Vagina (tissue), 2 donors: ENCODE measurements at places on chromosomes 4 and X. TPM values are rescaled to one million over a fixed set of nuclear protein-coding genes. Genes with fewer than 3 reads are reported as not detected.

- no peak overlapping the region for H3K4me3 ChIP-seq
- H3K4me1 ChIP-seq, result peaks cover 56% of the 10 kb centered on the region
These were observed 18.1 kb downstream of the FNIP2 start for GRCh38 chr4:158786955-158787354.

The ADAM29 gene
- not detected for total RNA-seq

The SLITRK2 gene
- total RNA-seq, result 0.49 TPM

The OGT gene
- 173 TPM for total RNA-seq

The CWH43 gene
- total RNA-seq, result 11.3 TPM

DNA sequence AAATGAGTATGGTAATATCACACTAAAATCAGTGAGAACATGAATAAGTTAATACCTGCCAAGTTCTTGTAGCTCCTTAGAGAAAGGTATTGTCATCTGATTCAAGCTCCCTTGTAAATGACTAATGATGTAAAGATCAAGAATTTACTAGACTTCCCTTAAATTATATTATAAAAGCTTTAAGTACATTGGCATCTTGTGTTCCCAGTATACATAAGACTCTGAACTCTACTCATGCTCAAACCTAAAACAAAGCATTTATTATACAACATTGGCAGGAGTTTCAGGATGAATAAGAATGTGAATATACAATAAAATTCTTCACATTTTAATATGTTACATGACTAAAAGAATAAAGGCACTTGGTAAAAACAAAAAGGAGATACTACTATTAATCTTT, 126.8 kb upstream of the UNC5C start:
- H3K27ac ChIP-seq, result no peak overlapping the region
- no peak for DNase-seq
- no peaks in the 10 kb centered on the region for H3K36me3 ChIP-seq
- no peak overlapping the region for H3K4me3 ChIP-seq
- no peaks in the 10 kb centered on the region for H3K27me3 ChIP-seq

DNA sequence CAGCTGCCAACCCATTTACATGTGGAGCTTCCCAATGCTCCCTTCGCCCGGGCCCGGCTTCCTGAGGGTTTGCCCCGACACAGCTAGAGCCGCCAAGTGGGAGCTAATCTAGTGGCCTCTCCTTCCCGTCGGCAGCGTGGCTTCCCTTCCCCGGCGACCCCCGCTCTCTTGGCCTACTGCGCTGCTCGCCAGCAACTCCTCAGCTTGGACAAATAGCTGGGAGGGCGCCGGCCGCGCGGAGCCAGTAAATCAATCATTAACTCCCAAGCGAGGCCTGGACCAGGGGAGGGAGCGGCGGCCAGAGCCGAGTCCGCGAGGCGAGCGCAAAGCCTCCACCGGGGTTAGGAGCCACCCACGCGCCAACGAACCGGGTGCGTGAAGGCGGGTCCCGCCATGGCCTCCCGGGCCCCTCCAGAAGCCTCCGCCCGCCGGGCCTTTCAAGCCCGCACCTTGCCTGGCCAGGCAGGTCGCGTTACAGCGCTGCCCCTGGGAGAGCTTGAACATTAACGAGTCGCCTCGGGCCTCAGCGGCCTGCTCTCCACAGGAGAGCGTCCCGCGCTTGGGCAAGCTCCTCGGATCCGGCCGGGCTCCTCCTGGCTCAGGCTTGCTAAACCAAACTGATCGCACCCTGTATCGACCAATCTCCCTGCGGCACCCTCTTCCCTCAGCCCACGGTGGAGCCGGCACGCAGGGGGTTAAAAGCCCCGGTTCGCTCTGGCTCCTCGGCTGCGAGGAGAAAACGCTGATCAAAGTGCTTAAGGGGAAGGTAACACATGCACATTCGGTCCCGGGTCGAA, 10.6 kb upstream of the BCOR start:
- no peaks in the 10 kb centered on the region for H3K36me3 ChIP-seq
- no peak for DNase-seq
- peaks cover 35% of the 10 kb centered on the region for H3K4me1 ChIP-seq
- peak overlapping the region; percentile 71 for H3K27ac ChIP-seq
- no peaks in the 10 kb centered on the region for H3K27me3 ChIP-seq

The PDLIM3 gene
- total RNA-seq, result 148 TPM

DNA sequence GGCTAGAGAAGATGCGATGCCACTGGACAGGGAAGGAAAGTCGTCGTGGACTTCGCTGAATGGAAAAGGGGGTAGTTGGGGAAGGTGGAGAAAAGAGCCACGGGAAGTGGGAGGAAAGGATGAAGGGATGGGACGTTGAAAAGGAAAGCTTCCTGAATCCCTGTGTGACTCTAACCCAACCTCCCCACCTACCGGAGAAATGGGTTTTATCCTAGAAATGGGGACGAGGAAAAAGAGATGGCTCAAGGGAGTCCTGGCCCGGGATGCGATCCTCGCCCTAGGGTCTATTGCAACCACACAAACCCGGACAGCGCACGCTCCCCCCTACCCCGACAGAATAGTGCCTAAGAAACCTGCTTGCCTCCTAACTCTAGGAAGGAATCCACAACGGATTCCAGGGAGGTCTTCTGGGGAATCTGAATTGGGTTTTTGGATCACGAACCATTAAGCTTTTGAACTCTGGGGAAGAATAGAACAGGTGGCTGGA, 738 bp upstream of the TSPAN5 start:
- DNase-seq, result no peak
- peaks cover 44% of the 10 kb centered on the region for H3K4me1 ChIP-seq
- H3K36me3 ChIP-seq, result no peaks in the 10 kb centered on the region
- H3K27me3 ChIP-seq, result no peaks in the 10 kb centered on the region

GRCh38 chr4:185283723-185284122, 74.3 kb downstream of the SNX25 start:
- no peaks in the 10 kb centered on the region for H3K36me3 ChIP-seq
- no peak for DNase-seq
- no peaks in the 10 kb centered on the region for H3K4me1 ChIP-seq
- H3K27me3 ChIP-seq, result no peaks in the 10 kb centered on the region

DNA sequence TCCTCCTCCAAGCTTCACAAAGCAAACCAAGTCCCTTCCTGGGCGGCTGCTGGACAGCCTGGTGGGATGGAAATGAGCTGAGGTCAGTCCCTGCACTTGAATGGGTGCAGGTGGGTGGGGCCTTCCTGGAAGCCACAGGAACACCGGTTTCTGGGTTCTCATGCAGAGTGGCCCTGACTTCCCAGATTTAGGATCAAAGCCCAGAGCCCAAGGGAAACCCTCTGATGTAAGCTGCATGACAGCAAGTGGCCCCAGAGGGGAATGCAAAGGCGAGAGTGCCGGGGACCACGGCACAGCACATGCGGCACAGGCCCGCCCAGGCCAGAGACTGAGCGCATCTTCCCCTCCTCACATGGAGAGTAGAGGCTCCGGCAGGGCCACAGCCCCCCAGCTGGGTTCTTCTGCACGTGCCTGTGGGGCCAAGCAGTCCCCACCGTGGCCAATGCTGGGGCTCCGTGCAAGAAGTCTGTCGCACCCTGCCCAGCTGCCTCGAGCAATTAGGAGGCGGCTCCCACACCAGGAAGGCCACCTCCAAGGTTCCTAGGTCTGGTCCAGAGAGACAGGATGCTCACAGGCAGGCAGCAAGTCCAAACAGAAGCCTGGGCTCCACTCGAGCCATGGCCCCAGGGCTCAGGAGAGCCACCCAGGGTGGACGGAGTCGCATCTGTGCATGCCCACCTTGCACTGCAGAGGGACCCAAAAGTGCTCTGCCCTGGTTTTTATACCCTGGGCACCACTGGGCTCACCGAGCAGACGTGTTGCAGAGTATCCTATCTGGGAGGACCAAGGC, 83.0 kb downstream of the HTRA3 start:
- peak overlapping the region; percentile 61 for H3K27ac ChIP-seq
- no peaks in the 10 kb centered on the region for H3K36me3 ChIP-seq
- H3K4me1 ChIP-seq, result peaks cover 19% of the 10 kb centered on the region
- no peak overlapping the region for H3K4me3 ChIP-seq

The IGBP1 gene
- total RNA-seq, result 43.2 TPM

- no peak overlapping the region for H3K27ac ChIP-seq
- H3K4me3 ChIP-seq, result no peak overlapping the region
- no peaks in the 10 kb centered on the region for H3K36me3 ChIP-seq
These were observed 41.6 kb downstream of the AR start for GRCh38 chrX:67585401-67585800.

DNA sequence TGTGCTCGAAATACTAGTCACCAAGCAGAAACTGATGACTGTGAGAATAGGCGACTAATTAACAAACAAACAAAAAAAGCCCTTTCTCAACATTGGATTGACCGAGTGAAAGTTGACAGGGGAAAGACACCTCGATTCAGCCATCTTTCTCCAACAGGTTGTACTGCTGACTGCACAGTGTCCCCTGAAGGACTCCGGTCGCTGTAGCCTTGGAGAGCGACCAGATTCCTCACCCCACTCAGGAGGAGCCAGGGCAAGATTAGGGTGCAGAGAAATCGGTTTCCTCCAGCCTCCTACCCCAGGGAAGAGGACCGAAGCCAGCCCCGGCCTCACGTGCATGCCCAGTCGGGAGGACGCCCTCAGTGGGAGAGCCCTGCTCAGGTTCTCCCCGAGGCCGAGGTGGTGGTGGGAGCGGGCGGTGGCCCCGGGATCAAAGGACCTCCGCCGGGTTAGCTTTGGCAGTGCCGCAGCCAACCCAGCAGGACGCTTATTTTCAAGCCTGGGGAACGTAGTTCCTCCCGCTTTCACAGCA, 1.1 kb upstream of the RAP1GDS1 start:
- H3K36me3 ChIP-seq, result no peaks in the 10 kb centered on the region
- H3K27me3 ChIP-seq, result no peaks in the 10 kb centered on the region
- H3K4me3 ChIP-seq, result peak overlapping the region; percentile 75
- peaks cover 25% of the 10 kb centered on the region for H3K4me1 ChIP-seq

- H3K36me3 ChIP-seq, result no peaks in the 10 kb centered on the region
- no peaks in the 10 kb centered on the region for H3K27me3 ChIP-seq
- no peaks in the 10 kb centered on the region for H3K4me1 ChIP-seq
- H3K27ac ChIP-seq, result no peak overlapping the region
- DNase-seq, result no peak
These were observed 1620.9 kb downstream of the STIM2 start for GRCh38 chr4:28481565-28481964.

DNA sequence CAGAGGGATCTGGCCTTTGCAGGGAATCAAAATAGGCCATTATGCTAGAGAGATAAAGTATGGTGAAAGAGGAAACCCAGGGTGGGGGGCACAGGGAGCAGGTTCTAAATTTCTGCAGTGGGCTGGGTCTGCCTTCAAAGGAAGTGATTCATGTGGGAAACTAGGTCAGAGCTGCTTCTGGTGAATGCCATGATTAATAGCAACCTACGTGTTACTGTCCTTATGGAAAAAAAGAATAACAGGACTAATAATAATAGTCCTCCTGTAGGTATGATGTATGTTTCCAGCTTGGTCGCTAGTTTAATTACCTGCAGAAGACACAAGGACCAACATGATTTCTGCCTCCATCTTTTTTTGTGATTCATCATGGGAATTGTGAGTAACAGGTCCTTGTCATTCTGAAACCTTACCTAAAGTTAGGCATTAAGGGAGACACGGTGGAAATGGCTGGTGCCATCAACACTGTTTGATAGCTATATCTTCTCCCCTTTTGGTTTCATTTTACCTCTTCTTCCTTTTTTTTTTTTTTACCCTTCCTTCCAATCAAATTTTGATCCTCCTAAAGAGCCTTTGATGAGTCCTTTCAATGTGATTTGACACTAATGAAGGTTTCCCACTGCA, 180.4 kb downstream of the CPEB2 start:
- no peaks in the 10 kb centered on the region for H3K4me1 ChIP-seq
- no peaks in the 10 kb centered on the region for H3K27me3 ChIP-seq
- no peak overlapping the region for H3K27ac ChIP-seq
- H3K4me3 ChIP-seq, result no peak overlapping the region

GRCh38 chr4:168822481-168822880, 187.6 kb downstream of the CBR4 start:
- H3K36me3 ChIP-seq, result no peaks in the 10 kb centered on the region
- H3K27ac ChIP-seq, result no peak overlapping the region
- H3K4me3 ChIP-seq, result no peak overlapping the region
- no peak for DNase-seq
- no peaks in the 10 kb centered on the region for H3K27me3 ChIP-seq

DNA sequence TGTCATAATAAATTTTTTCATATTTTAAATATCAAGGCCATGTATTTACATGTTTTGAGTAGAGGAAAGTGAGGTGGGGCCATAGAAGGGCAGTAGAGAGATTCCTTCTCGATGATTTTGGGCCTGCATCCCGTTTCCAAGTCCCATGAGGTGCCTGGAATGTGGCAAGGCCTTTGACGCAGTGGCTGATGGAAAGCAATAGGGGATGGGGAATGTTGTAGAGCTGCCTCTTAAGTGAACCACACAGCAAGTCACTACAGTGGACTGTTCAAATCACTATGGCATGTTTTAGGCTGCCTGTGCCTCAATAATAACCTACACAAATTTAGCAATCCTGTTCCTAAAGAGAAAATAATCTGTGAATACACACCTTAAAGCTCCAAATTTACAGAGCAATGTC, 48.3 kb downstream of the ANXA5 start:
- no peak for DNase-seq
- no peak overlapping the region for H3K27ac ChIP-seq
- H3K4me1 ChIP-seq, result no peaks in the 10 kb centered on the region
- no peak overlapping the region for H3K4me3 ChIP-seq
- no peaks in the 10 kb centered on the region for H3K36me3 ChIP-seq

DNA sequence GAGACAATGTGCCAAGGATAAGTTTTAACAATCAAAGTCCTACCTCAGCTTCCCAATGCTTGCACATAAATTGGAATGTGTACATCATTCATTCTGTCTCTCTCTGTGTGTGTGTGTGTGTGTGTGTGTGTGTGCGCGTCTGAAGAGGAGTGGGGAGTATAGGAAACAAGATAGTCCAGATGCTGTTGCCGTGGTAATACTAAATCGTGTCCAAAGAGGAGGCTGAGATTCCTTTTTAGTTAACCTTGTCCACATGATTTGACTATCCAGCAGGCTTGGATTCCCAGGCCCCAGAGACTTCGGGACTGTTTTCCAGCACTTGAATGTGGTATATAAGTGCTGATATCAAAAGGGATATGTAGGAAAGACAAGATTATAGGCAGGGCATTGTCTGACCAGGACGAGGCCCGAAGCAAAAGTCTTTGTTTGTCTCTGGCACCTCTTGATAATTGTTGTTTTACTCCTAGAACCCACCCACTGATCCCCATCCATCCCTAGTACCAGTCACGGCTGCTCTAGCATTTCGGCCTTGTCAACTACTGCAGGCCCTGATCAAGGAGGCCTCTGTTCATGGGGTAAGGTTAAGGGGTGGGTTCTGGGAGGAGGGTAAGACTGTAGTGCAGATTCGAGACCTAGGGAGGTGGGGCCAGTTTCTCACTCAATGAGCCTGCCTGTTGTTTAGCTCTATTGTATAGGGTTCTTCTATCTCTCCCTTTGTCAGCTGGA, 3.9 kb downstream of the PLP1 start:
- H3K27me3 ChIP-seq, result no peaks in the 10 kb centered on the region
- no peak overlapping the region for H3K27ac ChIP-seq
- no peak overlapping the region for H3K4me3 ChIP-seq

GRCh38 chrX:14897042-14897441, 23.8 kb downstream of the MOSPD2 start:
- no peak overlapping the region for H3K4me3 ChIP-seq
- no peaks in the 10 kb centered on the region for H3K27me3 ChIP-seq
- no peaks in the 10 kb centered on the region for H3K36me3 ChIP-seq
- H3K27ac ChIP-seq, result no peak overlapping the region
- no peak for DNase-seq

- H3K4me1 ChIP-seq, result no peaks in the 10 kb centered on the region
- no peaks in the 10 kb centered on the region for H3K27me3 ChIP-seq
- H3K27ac ChIP-seq, result peak overlapping the region; percentile 54
- H3K36me3 ChIP-seq, result no peaks in the 10 kb centered on the region
- DNase-seq, result no peak
These were observed 595 bp downstream of the MBNL3 start for GRCh38 chrX:132488180-132488705.

- no peak overlapping the region for H3K27ac ChIP-seq
- no peaks in the 10 kb centered on the region for H3K36me3 ChIP-seq
- no peak overlapping the region for H3K4me3 ChIP-seq
- DNase-seq, result no peak
These were observed 63.9 kb upstream of the TRIM2 start for GRCh38 chr4:153140294-153140693.
